Vagina (tissue), 2 donors: ENCODE measurements at places on chromosomes 16 and 17.

GRCh38 chr16:20323591-20324117, 3.7 kb downstream of the GP2 start:
- DNase-seq = no peak

DNA sequence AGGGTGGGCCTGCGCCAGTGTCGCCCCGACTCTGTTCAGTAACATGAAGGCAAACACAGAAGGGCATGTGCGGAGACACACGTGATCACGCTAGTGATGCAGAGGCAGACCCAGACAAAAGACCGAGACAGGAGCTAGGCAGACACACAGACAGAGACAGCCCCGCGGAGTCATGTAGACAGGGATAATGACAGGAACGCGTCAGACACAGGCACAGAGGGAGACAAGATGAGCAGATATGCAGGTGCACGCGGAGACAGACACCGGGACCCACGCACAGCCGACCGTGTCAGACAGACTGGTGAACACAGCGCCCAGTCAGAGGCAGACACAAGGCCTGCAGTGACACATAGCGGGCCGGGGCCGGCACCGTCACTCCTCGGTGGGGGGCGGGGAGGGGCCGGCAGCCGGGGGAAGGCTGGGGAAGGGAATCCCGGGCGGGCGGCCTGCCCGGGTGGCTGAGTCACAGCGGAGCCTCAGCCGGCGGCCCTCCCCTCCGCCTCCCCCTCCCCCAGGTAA, 7.4 kb downstream of the KDM6B start:
- no peak for DNase-seq

- DNase-seq = no peak
Measured at GRCh38 chr17:74190154-74190553, 13.3 kb upstream of the RPL38 start.

DNA sequence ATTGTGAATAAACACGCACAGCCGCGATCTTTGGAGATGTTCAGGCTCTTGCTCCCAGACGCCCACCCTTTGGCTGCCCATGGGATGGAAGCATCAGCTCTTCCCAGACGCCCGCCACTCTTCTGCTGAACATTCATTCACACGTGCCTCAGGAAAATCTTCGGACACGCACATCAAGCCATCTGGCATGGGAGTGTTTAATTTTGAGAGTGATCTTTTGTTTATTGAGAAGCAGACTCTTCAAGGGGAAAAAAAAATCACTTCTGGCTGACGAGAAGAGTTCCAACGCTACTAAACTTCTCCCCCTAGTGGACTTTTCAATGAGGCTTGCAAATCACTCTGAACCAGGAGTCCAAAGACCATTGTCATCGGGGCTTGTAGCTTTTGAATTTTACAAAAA, 62.0 kb upstream of the NUDT7 start:
- no peak for DNase-seq

- DNase-seq = no peak
Measured at GRCh38 chr17:80618304-80618703, 73.7 kb downstream of the RPTOR start.

DNA sequence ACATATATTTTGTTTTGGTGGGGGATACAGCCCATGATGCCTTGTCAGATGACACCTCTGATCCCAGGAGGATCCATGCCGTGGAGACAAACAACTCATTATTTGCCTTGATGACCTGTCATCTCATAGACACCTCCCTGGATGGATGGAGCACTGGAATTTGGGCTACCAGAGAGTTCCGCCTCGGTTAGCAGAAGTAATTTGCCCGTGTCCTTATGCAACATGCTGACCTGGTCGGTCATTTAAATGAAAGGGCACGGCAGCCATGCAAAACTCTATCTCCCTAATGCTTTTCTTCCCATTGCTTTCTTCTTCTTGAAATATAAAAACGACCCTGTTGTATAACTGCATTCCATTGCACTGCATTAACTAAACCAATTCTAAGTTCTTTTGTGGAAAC, 145.3 kb downstream of the GRIN2A start:
- no peak for DNase-seq

DNA sequence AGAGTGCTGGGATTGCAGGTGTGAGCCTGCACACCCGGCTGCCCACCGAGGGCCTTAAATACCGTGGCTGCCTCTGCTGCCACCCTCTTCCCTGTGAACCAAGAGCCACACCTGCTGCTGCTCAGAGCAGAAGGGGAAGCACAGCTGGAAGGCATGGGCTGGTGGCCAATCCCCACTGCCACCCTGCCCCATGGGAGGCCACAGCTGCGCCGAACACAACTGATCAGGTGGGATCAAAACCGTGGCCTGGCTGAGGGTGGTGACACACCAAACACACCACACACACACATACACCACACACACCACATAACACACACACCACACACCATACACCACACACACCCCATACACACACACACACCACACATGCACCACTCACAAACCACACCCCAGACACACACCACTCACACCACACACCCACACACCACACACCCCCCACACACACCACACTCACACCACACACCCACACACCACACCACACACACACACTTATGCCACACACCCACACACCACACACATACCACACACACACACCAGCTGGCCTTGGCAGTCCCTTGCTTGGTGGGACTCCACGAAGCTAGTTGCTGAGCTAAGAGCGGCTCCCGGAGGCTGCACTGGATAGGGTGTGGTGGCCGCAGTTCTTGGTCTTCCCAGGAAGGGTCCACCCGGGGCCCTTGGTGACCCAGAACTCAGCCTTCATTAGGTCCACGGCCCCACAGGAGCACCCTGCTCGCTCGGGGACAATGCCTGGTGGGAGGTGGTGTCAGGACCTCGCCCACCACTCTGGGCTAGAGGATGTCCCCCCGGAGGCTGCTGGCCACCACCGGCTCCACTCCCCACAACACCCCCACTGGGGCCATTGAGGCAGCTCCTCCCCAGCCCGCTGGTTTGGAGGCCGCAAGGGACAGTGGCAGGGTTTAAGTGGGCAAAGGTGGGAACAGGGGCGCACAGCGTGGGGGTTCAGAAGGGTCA, 14.9 kb downstream of the CEP131 start:
- no peak for DNase-seq

DNA sequence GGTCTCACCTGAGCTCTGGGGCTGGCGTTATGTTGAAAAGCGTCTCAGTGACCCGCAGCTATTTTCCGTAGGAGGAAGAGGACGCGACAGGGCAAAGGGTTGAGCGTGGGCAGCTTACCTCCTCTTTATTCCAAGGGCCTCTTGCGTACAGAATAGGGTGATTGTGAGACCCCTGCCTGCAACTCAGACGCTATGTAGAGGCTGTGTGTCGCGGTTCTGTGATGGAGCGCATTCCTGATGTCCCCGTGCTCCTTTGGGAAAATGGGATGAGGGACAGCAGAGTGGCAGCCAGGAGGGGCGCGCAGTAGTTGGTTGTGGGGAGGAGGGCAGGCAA, 531 bp upstream of the CDH8 start:
- DNase-seq = no peak

DNA sequence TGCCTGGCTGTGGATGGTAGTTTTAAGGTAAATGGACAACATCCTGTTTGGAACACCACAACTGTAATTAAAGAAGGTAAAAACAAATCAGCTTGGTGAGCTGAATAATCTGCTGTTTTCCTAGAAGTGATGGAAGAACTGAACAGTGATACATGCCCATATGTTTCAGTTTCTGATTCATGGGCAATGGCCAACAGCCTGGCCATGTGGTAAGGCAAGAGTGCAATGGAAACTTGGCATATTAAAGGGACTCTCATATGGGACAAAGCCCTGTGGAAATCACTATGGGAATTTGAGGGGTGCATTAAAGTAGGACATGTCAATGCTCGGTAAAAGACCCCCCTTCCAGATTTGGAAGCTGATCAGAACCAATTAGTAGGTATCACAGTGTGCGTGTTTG, 37.8 kb downstream of the IKZF3 start:
- no peak for DNase-seq

GRCh38 chr16:77786186-77786847, 2.0 kb upstream of the VAT1L start:
- no peak for DNase-seq

- DNase-seq = no peak
Measured at GRCh38 chr17:62616993-62617893, 10.2 kb upstream of the MRC2 start.

GRCh38 chr17:54982399-54982798, 13.8 kb downstream of the STXBP4 start:
- DNase-seq = no peak
